Placental epithelial cell (primary cell): ENCODE measurements at places on chromosomes 7 and 10. TPM values are rescaled to one million over a fixed set of nuclear protein-coding genes. Genes with fewer than 3 reads are reported as not detected.

The PNLIPRP2 gene
- total RNA-seq: not detected in 2 replicates

The CLDN3 gene
- not detected in 2 replicates for total RNA-seq

The AS3MT gene
- total RNA-seq: 2.4 and 3.7 TPM in 2 replicates

The DLX5 gene
- not detected in 2 replicates for total RNA-seq

The SPDYE8 gene
- total RNA-seq: 0.43 TPM in 1 of 2 replicates, not detected in the other
